ENCODE measurements at places on chromosomes 11 and 22. TPM values are rescaled to one million over a fixed set of nuclear protein-coding genes. Genes with fewer than 3 reads are reported as not detected.

Gene NXPE1
- total RNA-seq: not detected

Gene XKR3
- not detected for total RNA-seq

Gene SRSF8
- 50.3 TPM for total RNA-seq

Gene RAB36
- not detected for total RNA-seq

Gene PHF21B
- 0.30 TPM for total RNA-seq

Gene LARGE2
- total RNA-seq: 0.30 TPM

Gene MUC2
- total RNA-seq: not detected

Gene MAP6
- total RNA-seq: 0.23 TPM

Gene CHRDL2
- not detected for total RNA-seq

Gene SCN2B
- total RNA-seq: 0.02 TPM

Gene FGF3
- total RNA-seq: not detected

Gene THRSP
- total RNA-seq: not detected

GRCh38 chr22:29748248-29748893, 18.4 kb downstream of the ZMAT5 start:
- no peak for DNase-seq

DNA sequence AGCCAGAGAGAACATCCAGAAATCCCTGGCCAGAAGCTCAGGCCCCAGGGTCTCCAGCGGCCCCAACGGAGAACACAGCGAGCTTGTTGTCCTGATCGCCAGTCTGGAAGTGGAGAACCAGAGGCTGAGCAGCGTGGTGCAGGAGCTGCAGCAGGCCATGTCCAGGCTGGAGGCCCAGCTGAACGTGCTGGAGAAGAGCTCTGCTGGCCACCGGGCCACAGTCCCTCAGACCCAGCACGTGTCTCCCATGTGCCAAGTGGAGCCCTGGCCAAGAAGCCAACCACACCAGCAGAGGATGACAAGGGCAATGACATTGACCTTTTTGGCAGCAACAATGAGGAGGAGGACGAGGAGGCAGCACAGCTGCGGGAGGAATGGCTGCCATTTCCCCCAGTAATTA, 20.6 kb upstream of the SCGB1D1 start:
- no peak for DNase-seq

DNA sequence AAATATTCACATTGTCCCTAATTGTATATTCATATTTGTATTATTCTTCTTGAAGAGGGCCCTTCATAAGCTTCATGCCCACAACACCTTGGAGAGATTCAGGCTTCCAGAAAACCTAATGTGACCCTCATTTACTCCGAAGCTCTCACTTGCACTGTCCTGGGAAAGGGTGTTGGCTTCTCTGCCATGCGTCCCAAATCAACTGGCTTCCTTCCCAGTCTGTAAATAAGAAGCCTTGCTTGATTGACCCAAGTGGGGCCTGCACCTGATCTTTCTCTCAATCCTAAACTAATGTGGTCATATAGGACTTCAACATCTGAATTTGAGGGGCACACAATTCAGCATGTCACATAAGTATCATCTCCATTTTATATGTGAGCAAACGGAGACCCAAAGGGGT, 40.5 kb upstream of the ZBTB16 start:
- no peak for DNase-seq

- DNase-seq: no peak
Observed at GRCh38 chr11:110314366-110315095, 18.1 kb upstream of the RDX start.

GRCh38 chr11:15851051-15851498, 505.3 kb downstream of the SOX6 start:
- no peak for DNase-seq

GRCh38 chr22:46833228-46833627, 70.8 kb downstream of the TBC1D22A start:
- DNase-seq: no peak

DNA sequence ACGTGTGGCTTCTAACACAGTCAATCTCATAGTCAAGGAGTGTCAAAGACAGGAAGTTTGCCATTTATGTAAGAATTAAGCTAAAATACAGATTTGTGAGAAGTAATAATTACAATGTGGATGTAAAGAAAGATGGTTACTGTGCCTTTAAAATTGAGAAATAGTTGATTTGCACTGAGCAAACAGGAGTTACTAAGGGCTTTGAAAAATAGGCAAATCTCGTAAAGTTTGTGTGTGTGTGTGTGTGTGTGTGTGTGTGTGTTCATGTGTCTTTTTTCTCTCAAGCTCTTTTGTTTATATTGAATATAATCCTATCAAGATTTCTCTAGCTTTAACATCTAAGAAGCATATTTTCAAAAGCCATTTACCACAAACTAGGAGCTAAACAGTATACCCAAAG, 2284.5 kb downstream of the LRRC4C start:
- no peak for DNase-seq

GRCh38 chr11:521177-521688, 14.1 kb downstream of the HRAS start:
- DNase-seq: no peak

DNA sequence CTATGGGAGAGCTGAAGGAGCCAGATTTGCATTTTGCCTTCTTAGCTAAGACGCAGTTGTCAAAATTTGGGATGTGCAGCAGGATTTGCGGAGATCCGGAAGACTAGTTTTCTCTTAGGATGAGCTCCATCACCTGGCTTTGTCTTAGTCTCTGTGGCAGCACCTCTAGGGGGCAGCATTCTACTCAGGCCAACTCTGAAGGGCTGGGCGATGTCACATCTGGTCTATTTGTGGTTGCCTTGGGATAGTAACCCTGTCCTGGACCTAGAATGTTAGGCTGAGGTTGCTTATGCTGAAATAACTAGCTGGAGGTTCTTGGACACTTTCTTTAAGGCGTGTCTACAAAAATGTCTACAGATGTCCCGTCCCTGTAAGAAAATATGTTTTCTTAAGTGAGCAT, 116.2 kb downstream of the FAT3 start:
- no peak for DNase-seq

GRCh38 chr22:47976219-47976618, 1213.8 kb downstream of the TBC1D22A start:
- no peak for DNase-seq

- DNase-seq: no peak
Observed at GRCh38 chr11:44840085-44840478, 110.6 kb downstream of the TP53I11 start.

DNA sequence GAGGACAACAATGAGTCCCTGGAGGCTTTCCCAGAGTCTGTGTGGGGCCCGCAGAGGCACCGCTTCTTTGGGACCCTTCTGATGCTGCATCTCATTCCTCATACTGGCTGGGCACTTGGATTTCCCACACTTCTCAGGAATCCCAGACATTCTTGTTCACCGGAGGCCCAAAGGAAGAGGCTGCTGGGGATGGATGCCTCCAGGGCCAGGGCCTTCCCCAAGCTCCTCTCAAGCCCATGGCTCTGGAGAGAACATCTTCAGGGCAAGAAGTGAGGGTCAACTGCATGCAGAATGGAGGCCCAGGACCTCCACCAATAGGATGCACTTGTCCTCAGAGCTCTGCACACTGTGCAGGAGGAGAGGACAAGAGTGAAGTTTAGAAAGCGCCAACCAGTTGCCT, 34.6 kb downstream of the DKK3 start:
- DNase-seq: no peak

- DNase-seq: no peak
Observed at GRCh38 chr11:8283465-8284230, 20.0 kb upstream of the LMO1 start.

DNA sequence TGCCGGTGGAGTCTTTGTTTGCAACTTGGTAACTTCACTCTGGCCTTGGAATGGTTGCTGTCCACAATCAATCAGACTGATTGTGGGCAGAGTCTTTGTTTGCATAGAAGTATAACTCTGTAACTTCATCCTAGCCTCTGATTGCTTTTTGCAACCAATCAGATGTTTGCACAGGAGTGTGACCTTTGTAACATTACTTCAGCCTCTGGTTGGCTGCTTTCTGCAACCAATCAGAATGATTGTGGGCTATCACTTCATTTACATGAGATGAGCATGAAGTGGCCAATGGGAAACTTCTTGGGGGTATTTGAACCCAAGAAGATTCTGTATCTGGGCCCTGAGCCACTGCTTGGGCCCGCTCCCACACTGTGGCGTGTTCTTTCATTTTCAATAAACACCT, 79.6 kb upstream of the CLDN5 start:
- DNase-seq: no peak

DNA sequence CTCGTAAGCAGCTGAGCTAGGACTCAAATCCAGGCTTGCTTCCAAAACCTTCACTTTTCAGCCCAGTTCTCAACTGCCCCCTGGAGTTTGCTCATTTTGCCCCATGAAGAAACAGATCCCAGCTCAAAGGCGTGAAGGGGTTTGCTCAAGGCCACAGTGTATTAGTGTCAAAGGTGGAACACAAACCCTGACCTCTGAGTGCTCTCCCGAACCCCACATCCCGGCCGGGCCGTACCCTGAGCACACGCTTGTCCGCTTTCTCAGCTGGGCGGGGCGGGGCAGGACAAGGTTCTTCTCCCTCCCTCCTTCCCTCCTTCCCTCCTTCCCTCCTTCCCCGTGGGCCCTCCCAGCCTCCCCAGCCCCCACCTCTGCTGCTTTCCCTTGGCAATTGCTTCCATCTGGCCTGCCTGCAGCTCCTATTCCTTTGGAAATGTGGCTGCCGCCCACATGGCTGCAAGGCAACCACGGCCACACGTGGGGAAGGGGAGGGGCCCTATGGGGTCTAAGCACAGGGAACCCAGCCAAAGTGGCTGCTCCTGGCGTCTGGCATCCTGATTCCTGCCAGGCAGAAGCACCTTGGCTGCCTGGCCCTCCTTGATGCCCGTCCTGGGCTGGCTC, 4.1 kb downstream of the ST3GAL4 start:
- DNase-seq: no peak

GRCh38 chr11:20355221-20356219, 8.0 kb upstream of the HTATIP2 start:
- no peak for DNase-seq

GRCh38 chr11:2928605-2929530, at the start of gene PHLDA2:
Gene PHLDA2 (minus strand): TSS chr11:2929420. CDS start chr11:2929364, 56 bp downstream.
- peak; percentile 61 for DNase-seq

GRCh38 chr11:69492201-69492991, 10.9 kb downstream of the LINC01488 start:
- DNase-seq: no peak
